Stimulated activated CD8-positive, alpha-beta memory T cell treated with anti-CD3 and anti-CD28 coated beads, Interleukin-15, amount 100 ng/mL, for 1 hour (primary cell): ENCODE measurements at places on chromosomes 3 and 15.

DNA sequence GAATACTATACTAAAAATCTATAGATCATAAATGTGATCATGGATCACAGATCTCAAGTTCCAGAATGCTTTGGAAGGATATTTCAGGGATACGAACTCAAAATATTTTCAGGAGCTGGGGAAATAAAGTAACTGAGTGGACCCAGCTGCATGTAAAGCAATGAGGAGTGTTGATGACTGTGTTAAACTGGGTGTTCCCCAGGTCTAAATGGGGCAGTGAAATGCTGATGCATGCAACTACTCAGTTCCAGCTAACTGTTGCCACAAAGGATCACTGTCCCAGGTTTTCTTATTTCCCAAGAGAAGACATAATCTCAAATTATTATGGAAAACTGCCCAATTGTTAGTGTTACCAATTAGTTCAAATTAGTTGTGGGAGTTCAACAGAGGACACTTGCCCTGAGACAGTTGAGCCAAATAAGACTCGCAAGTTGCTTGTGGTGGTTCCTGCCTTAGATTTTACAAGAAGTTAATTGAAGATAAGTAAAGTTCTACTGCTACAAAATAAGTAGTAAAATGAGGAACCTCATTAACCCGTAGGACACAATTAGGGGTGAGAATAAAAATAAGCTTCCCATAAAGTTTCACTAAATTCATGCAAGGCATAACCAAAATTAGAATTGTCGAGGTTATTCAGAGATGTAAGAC lies 66.3 kb upstream of the IL12A start:
- no peak for DNase-seq

DNA sequence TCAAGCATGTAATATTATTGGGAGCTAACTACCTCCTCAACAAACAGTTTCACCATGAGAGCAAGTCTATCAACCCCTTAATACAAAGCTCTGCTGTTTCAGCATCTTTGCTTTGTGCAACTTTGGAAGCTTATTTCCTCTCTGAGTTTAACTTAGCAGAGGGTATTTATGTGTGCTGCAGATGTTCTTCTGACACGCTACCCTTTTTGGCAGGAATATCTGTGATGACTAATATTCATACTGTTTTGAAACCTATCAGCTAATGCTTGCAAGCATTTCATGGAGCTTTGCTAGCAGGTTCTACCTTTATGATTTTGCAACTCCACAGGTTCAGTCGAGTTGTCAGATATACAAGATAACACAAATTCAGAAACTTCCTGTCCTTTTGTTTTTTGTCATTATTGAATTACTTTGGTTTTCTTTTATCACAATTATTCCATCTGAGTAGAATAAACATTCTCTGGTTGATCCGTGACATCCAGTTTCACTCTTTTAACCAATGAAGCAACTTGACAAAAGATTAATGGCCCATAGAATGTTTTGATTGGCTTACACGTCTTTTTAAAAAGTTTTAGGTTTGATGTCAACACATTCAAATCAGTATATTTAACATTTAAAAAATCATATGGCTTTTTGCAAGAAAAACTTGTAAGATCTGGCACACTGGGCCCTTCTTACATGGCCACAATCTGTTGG lies 1.7 kb upstream of the SLC9A9 start:
- DNase-seq, result no peak

GRCh38 chr3:143885780-143886427 lies 37.6 kb upstream of the SLC9A9 start:
- DNase-seq, result no peak

DNA sequence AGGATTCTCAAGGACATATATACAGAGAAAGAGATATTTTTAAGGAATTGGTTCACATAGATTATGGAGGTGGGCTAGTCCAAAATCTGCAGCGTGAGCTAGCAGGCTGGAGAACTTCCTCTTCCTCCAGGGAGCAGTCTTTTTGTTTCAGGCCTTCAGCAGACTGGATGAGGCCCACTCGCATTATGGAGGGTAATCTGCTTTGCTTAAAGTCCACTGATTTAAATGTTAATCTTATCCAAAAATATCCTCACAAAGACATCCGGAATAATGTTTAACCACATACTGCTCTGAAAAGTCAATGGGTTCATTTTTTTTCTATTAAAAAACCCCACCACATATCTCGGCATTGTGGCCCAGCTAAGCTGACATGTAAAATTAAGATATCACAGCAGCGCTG lies 22.2 kb upstream of the NRROS start:
- no peak for DNase-seq

- no peak for DNase-seq
Measured at GRCh38 chr15:40377606-40378005, 4.9 kb upstream of the KNSTRN start.

DNA sequence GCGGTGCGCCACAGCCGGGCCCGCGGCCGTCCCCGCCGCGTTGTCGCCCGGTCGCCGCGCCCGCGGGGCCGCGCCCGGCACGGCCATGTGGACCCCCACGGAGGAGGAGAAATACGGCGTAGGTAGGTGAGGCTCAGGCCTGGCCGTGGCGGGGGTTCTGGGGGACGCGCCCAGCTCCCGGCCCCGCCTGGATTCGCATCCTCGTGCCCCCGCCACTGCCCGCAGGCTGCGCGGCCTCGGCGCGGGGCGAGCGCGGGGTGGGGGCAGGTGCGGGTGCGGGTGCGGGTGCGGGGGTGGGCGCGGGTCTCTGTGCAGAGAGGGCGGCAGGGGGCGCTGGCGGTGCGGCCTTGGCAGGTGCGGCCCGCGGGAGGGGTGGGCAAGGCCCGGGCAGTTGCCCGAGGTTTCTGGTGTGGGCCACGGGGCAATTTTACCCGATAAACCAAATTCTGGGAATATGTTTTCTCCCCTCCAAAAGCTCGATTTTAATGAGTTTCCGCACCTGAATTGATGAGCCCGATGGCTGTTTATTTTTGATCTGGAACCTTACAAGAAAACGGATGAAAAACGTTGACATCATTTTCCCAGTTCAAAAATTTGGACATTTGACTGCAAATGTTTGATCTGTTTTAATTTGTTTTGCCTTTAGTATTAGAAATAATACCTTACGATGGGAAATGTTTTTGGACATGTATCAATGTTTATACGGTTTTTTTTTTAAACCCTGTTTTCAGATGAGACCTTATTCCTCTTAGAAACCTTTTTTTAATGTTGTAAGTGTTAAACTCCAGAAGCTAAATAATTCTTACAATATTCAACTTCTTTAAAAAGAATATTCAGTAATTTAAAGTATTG lies 678 bp downstream of the DOCK3 start:
- peak; percentile 27 for DNase-seq

DNA sequence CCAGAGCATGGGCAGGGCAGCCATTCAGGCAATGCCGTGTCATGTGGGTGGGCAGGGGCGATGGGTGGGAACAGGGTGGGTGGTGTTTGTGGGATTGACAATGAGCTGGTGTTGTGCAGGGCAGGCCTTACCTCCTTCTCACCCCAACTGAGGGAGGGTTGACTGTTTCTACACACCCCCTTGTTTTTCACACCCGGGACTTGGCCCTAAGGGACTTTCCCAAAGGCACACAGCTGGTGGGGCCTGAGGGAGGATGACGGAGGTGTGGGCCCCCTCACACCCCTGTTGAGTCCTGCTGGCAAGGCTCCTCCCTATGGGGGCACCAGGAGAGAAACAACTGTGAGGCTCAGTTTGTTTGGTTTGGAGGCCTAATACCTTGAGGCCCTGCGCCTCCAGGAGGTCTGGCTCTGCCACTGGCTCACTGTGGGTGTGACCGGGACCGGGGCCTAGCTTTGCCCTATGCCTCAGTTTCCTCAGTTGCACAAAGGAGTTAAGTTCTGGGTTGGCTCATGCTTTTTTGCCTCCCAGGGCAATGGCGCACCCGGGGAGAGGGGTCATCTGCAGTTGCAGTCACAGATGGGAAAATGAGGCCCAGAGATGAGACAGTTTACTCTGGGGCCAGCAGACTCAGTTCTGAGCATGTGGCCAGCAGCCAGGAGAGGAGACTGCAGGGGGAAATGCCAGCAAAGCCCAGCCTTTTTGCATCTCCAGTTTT lies 5.1 kb upstream of the DNAH1 start:
- no peak for DNase-seq

DNA sequence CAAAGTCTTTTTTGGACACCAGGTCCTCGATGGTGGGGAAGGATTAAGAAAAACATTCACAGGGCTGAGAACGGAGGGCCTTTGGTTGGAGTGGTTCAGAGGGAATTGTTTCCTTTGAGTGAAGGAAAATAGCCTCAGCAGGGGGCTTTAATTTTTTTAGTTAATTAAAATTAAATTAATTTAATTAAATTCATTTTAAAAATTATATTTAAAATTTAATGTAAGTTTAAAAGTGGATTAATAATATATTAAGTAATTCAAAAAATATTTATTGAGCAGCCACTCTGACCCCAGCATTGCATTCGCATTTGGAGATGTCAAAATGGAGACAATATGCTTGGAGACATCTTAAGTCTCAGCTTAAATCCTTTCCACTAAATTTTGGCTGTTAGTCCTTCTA lies 136.7 kb downstream of the KCNH8 start:
- DNase-seq, result no peak

- DNase-seq, result no peak
Measured at GRCh38 chr15:83209333-83209732, 1.7 kb upstream of the HDGFL3 start.

GRCh38 chr15:37103475-37104423 lies 3.4 kb upstream of the MEIS2 start:
- no peak for DNase-seq

GRCh38 chr3:72191209-72191960 lies 406.4 kb upstream of the PROK2 start:
- DNase-seq, result no peak

GRCh38 chr15:68885070-68885469 lies 45.3 kb upstream of the SPESP1 start:
- no peak for DNase-seq

DNA sequence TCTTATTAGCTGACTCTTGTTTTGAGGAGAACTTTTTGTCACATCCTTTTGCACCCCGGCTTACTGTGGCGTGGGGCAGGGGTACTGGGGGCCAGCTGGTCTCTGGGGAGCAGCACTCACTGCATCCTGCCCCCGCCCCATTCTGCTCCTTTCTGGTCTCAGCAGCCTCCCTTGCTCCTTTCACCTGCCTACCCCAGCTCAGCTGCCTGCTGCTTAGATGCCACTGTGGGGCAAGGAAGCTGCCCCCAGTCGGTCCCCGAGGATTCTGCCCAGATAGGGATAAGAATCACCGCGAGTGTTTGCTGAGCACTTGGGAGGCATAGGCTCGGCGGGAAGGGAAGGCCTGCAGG lies 32.0 kb downstream of the APBA2 start:
- DNase-seq, result no peak

GRCh38 chr3:138078901-138079344 lies 36.5 kb downstream of the DZIP1L start:
- no peak for DNase-seq

- DNase-seq, result no peak
Measured at GRCh38 chr3:126424751-126425150, 30.0 kb downstream of the CFAP100 start.

DNA sequence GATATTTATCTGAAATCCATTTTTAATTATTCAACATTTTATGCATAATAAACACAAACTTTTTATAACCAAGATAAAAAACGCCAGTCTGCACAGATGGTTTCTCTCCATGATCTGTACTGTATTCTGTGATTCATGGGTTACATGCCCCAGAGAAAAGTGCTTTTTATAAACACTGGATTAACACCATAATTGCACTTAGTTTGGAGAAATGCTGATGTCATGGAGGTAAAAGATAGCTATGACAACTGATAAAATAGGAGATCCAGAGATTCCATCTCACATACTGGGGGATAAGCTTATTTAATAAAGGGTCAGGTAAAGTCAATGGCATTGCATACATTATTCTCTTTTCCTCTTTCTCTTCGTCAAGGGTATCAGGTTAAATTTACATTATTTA lies 1460.4 kb upstream of the ALCAM start:
- no peak for DNase-seq

GRCh38 chr15:81106560-81106959 lies 27.5 kb upstream of the CFAP161 start:
- DNase-seq, result no peak

DNA sequence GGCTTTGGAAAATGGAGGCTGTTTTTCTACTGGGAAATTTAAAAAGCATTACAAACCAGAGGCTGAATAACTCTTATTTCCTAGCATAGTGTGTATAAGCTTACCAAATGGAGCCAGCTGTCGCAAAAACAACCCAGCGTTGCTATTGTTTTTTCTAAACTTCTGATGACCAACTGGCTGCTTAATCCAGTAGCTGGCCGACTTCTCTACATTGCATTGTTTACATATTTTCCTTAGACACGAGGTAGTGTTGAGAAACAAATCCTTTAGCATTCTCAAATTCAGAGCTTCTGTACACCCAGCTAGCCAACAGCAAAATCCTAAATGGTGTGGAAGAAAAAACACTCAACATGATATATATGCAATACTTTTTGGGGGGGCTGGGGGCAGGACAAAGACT lies 161.0 kb upstream of the ADAMTS9 start:
- no peak for DNase-seq

GRCh38 chr15:68994149-68994548 lies 20.3 kb upstream of the NOX5 start:
- no peak for DNase-seq

GRCh38 chr3:29514170-29514569 lies 233.3 kb downstream of the RBMS3 start:
- no peak for DNase-seq

DNA sequence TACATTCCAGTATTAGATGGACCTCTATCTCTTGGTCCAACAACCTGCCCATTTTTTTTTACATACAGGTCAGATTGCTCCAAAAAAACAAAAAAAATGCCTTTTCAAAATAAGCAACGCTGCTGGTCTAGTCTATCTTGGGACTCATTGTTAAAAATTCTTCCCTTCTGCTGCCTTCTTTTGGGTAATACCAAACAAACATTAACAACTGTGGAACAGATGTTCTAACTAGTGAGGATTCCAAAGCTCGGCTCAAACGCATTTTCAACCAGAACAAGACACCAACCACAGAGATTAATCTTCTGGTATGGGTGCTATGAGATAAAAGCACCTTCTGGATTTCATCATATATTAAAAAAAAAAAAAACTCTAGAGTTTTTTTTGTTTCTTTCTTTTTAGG lies 24.7 kb downstream of the ARHGAP31 start:
- DNase-seq, result no peak

- no peak for DNase-seq
Measured at GRCh38 chr3:161500068-161500796, 3.6 kb downstream of the OTOL1 start.

DNA sequence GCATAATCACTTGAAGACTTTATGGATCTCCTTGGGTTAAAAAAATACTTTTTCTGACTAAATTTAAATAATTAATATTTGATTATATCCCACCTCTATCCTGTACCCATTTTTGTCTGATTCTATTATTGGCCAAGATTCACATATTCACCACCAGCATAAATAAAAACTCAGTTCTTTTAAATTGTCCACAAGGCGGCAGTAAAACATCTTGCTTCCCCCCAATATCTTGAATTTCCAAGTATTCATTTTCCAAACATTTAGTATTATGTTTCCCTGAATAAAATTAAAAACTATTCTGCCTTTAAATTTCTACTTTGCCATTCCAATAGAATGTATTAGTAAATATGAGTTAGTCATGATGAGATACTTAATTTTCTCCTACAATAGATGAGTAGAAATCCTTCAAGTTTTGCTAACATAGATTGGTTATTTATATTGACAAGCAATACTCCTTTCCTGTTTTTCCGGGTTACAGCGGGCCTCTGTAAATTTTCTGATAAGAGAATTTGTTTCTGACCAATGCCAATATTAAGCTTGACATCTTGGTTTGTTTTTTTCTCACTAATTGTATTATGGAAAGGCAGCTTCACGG lies 218.7 kb upstream of the MDFIC2 start:
- no peak for DNase-seq
